NCI-H2029 treated with DMSO at 0.1 percent for 48 hours (cell line): ENCODE measurements at places on chromosomes 13 and 19.

GRCh38 chr13:99949679-99950413 is 21.7 kb downstream of the ZIC5 start:
- no peak for DNase-seq

- DNase-seq: no peak
Measured at GRCh38 chr19:31784671-31785101, 435.4 kb upstream of the TSHZ3 start.

DNA sequence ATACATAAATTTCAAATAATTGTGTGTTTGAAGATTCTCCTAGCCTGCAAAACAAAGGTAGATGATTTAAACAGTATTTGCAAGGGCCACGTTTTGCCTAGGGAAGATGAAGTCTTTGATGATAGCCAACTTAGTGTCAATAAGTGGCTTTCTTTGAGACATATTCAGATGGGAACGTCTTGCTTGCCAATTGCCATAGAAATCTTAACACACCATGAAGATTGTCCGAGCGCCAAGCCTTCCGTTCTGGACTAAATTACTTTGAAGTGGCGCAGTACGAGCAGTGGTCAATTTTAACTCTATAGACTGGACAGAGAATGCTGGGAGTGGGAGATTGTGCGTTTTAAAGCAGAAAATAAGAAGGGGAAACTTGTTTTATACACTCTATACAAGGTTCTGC is 9.9 kb downstream of the ZIC5 start:
- no peak for DNase-seq

DNA sequence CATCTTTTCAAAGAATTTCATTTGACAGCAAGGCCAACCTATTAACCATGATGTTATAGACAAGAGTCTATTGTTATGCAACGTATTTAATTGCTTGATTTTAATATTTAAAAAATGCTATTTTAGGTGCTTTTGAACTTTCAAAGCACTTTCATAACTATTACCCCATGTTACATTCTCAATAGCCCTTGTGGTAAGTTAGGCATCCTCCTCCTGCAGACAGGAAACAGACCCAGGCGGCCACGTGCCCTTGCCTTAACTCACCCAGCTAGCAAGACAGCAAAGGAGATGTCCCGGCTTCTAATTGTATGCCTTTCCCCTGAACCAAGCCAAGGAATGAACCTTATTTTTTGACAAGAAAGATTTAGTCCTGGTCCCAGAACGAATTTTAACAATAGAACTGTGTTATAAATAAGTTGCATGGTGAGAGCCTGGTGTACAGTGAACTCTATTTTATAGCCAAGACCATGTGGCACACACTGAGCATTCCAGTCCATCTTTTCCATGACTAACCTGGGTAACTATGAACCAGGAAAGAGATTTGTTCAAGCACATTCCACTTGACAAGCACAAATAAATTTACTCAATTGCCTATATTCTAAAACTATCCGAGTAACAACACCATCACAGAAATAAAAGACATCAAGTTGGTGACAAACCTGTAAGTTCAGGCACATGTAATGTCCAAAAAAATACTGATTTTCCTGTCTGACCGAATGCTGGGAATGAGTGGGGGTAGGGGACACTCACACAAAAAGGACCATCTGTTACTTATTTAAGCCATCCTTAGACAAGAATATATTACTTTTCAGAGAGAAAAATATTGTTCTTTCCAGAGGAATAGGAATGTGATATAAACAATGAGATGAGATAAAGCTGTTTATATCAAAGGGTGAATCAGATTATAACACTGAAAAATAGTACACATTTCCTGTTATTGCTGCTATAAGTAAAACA is 163.0 kb downstream of the EFNB2 start:
- DNase-seq: no peak

GRCh38 chr19:10044390-10044789 is 31.1 kb downstream of the RDH8 start:
- DNase-seq: no peak

- DNase-seq: no peak
Measured at GRCh38 chr19:19591133-19591825, 27.2 kb downstream of the PBX4 start.

- DNase-seq: no peak
Measured at GRCh38 chr19:19533841-19534240, 4.2 kb upstream of the CILP2 start.

DNA sequence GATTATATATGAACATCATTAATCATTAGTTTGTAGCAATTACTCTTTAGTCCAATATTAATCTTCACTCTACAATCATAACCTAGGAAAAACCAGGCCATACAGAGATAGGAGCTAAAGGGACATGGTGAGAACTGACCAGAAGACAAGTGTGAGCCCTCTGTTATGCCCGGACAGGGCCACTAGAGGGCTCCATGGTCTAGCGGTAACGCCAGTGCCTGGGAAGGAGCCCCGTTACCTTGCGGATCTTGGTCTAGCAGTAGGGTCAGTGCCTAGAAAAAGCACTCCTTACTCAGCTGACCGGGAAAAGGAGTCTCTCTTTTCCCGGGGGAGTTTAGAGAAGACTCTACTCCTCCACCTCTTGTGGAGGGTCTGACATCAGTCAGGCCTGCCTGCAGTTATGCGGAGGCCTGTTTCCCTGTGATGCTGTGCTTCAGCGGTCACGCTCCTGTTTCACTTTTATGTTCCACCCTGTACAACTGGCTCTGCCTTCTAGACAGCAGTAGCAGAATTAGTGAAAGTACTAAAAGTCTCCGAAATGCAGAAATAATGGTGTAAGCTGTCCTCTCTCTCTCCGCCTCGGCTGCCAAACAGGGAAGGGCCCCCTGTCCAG is 13.8 kb downstream of the OR7D4 start:
- DNase-seq: peak; percentile 10

GRCh38 chr13:20989656-20990321 is 71.6 kb downstream of the LATS2 start:
- no peak for DNase-seq

DNA sequence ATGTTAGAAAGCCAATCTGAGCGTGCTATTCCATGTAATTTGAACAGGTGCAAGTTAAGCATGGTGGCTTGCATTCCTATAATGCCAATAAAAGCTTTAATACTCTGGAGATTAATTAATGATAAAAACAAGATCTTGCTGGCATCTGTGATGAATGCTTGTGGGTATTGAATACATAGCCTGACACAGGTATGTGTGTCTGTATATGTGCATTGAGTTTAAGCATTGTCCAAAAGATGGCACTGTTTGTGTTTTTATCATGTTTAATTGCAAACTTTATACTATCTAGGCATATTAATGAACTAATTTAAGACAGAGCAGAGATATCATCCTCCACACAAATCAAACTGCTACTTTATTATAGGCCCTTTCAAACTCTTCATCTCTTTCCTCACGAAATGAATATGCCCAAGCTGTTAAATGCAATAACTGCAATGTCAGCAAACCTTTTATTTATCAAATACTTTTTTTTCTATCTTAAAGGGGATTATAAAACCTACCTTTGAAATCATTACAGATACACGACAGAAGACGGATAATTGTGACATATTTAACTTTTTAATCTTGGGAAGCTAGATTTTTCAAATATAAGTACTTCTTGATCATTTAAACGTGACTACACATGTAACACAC is 86.5 kb downstream of the TNFSF11 start:
- DNase-seq: no peak

GRCh38 chr13:43285933-43286597 is 262.7 kb downstream of the DNAJC15 start:
- no peak for DNase-seq

GRCh38 chr19:1624458-1624857 is 19.2 kb upstream of the UQCR11 start:
- DNase-seq: no peak

GRCh38 chr19:3346677-3347353 is 19.6 kb upstream of the NFIC start:
- DNase-seq: no peak

DNA sequence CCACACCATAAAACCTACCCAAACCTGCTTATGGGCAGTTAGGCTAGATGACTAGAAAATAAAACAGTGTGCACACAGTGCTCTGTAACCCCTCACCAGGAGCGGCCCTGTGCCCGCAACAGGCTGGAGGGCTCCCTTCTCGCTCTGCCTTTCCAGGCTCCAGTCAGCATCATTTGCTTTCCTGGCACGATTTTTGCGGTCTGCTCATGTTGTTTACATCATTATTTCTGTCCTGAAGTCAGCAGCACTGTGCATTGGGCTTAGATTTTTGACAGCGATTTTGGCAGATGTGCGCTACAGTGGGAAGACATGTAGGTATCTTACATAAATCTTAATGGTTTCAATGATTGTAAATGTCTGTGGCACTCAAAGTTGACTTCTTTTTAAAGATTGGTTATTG is 344.0 kb downstream of the MTUS2 start:
- no peak for DNase-seq

- no peak for DNase-seq
Measured at GRCh38 chr13:100280681-100281080, 191.8 kb downstream of the PCCA start.

- no peak for DNase-seq
Measured at GRCh38 chr13:28494778-28495537, at the start of gene FLT1. Gene FLT1, minus strand, starts transcription at chr13:28495128. Its CDS starts 285 bp downstream, at chr13:28494843.

DNA sequence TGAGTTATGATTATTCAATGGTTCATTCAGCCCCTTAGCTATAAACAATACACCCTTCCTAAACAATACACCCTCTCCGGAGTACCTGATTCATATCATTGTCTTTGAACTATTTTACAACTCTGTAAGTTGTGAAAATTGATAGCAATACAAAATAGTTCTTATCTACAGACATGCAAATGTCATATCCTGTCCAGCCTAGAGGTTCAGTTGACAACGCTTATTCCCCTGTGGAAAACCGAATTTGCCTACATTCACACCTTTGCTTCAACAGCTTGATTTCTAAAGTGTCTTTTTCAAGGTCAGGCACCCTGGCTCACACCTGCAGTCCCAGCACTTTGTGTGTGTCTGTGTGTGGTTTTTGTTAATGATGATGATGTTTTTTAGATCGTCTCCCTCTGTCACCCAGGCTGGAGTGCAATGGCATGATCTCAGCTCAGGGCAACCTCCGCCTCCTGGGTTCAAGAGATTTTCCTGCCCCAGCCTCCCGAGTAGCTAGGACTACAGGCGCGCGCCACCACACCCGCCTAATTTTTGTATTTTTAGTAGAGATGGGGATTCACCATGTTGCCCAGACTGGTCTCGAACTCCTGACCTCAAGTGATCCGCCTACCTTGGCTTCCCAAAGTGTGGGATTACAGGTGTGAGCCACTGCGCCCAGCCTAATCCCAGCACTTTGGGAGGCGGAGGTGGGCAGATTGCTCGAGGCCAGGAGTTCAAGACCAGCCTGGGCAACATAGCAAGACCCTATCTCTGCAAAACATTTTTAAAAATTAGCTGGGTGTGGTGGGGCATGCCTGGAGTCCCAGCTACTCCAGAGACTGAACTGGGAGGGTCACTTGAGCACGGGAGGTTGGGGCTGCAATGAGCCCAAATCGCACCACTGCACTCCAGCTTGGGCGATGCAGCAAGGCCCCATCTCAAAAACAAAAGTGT is 9.6 kb downstream of the C19orf53 start:
- DNase-seq: no peak

DNA sequence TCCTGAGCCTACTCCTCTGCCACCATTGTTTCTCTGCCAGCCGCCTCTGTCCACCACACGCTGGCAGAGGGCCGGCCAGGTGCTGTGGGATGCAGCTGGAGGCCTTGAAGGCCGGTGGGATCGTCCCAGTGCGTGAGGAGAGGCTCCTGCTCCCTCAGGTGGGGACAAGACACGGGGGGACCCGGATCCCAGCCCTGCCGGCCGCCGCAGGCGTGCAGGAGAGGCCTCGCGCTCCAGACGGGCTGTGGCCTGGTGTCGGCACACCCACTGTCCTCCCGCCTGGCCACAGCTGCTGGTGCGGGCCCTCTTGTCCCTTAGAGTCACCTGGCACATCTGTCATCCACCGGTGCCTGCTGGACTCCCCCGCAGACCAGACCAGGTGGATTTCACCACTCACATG is 18.1 kb upstream of the GNA15 start:
- no peak for DNase-seq

GRCh38 chr13:108742701-108743451 is 113.5 kb downstream of the MYO16 start:
- DNase-seq: no peak

DNA sequence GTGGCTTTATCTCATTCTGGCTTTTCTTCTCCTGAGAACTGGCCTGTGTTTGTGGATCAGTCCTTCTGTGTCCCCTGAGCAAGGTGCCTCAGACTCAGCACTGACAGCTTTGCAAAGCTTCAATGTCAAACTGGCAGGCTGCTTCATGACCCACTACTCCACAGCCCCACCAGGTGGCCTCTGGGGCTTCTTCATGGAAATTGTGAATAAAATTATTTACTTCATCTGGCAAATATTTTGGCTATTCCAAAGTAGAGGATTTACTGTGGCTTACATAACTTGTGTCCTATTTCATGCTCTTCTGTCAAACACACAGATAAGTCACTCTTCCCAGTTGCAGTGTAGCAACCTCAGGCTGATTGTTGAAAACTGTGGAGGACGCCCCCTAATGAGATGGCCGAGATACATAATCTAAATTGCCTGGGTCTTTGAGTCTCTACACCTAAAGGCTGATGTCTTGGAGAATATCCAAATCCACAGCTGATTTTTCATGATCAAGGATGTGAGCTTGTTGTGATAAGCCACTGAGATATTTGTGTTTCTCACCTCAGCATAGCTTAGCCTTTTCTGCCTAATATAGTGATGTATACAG is 721.9 kb upstream of the SLC10A2 start:
- DNase-seq: no peak

DNA sequence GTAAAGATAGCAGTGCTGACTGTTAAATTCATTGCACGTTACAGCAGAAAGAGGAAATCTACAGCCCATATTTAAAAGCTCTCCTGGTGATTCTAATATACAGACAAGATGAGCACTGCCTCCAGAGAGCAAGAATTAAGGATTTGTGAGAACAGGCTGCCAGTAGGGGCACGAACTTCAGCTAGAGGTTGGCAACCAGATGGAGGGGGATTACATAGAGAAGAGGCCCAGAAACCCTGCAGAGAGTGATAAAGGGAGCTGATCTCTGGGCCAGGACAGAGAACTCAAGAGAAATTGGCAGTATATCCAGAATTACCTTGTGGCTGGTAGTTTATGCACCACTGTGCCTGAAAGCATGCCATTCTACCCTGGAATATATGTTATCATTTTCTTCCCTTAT is 144.8 kb downstream of the UFM1 start:
- no peak for DNase-seq

GRCh38 chr13:39682310-39682709 is 26.8 kb downstream of the COG6 start:
- DNase-seq: no peak
